ENCODE measurements at places on chromosomes 7 and 10.

- no peak for DNase-seq
These were observed 19.6 kb downstream of the NUDT1 start for GRCh38 chr7:2261611-2262010.

GRCh38 chr10:76177936-76178335 lies 746.5 kb downstream of the LRMDA start:
- no peak for DNase-seq

DNA sequence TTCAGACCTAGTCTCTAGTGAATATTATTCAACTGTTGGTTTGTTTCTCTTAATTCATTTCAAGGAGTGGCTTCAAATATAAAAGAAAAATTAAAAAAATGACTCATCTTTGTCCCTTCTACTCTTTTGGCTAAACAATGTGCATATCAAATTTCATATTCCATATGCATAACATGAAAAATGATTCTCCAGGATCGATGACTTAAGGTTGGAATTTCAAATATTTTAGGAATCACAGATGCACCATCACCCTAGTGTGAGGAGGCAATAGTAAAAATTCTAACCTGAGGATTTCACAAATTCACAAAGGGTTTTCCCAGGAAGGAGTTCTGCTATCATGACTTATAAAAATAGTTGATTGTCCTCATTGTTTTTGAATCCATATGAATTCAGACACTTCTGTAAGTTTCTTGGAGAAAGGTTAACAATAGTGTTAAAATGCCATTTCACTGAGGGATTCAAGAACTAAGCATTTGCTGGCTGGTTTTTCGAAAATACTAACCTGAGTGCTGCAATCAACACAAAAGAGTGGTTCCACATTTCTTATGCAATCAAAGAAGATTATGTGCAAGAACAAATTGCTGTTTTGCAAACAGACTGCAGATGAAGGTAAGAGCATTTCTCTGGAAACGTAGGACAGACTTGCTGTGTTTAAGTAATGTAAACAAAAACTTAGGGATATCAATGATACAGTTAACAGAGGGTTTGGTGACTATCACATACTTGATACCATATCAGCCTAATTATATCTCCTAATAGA lies 547.5 kb upstream of the LRRTM3 start:
- no peak for DNase-seq

DNA sequence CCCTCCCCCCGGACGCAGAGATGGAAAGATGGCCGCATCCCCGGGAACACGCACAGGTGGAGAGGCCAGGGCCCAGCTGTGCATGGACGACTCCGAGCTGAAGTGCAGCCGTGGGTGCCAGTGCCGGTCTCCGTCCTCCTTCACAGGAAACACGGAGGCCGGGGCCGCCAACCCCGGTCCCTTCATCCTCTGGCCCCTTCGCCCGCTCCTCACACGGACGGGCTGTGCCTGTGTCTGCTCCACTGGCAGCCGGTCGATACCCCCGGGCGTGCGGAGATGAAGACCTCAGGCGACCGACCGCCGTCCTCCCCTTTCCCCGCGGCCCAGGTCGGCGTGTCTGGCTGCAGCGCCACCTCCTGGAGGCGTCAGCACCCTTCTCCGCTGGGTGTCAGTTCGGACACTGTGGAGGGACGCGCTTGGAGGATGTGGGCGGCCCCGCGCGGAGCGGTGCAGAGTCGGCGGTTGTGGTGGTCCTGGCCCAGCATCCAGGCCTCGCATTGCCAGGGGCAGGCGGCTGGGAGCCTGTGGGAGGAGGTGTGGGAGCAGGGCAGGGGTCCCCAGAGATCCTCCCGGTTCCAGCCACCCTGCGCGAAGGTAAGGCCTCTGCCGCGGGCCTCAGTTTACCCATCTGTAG lies 9.9 kb downstream of the ZNF511 start:
- no peak for DNase-seq

- DNase-seq: no peak
These were observed 34.1 kb downstream of the GET4 start for GRCh38 chr7:910441-910861.

DNA sequence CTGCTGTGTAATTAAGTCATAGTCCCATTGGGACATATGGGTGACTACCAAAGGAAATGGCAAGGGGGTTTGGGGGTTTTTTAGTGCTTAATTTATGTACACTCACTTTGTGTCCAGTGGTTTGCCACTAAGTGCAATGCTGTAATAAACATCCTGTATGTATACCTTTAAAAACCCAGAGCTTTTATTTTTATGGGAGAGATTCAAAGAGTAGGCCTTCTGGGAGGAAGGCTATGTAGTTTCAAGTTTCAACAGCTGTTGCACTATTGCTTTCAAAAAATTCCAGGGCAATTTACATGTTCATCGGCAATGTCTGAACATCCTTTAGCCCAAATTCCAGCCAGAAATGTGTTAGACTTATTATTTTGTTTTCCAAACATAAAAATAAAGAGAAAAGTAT lies 744.7 kb downstream of the XPNPEP1 start:
- DNase-seq: no peak

GRCh38 chr7:15609287-15609686 lies 47.5 kb upstream of the AGMO start:
- no peak for DNase-seq

DNA sequence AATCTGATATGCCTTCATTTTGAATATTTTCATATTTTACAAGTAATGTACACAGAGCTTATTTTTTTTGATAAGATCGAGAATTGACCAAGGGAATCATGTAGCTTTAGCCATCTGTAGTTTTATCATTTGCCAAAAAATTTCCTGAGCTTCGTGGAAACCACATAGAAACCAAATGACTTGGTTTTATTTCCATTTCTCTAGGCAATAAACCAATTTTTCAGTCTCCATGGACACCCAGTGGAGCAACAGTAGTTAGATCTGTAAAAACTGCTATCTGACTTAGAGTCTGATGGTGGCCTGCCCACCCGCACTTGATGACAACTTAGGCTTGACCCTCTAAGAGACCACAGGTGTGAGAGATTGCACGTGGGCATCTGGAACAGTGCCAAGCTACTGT lies 127.8 kb upstream of the CDK6 start:
- no peak for DNase-seq

- no peak for DNase-seq
These were observed 11.8 kb upstream of the MIOS start for GRCh38 chr7:7554649-7555575.
